Left colon (tissue), 2 donors: ENCODE measurements at places on chromosomes 16 and 17. TPM values are rescaled to one million over a fixed set of nuclear protein-coding genes. Genes with fewer than 3 reads are reported as not detected.

Gene HEATR9
- total RNA-seq = not detected

Gene RBL2
- 63.2 TPM for total RNA-seq

GRCh38 chr17:75182319-75182568, 515 bp downstream of the SUMO2 start:
- DNase-seq = peak; percentile 36

- DNase-seq = no peak
These were observed 70.9 kb upstream of the METRNL start for GRCh38 chr17:83008526-83008925.

GRCh38 chr17:33142705-33143299, 150.3 kb downstream of the ASIC2 start:
- DNase-seq = peak; percentile 48

DNA sequence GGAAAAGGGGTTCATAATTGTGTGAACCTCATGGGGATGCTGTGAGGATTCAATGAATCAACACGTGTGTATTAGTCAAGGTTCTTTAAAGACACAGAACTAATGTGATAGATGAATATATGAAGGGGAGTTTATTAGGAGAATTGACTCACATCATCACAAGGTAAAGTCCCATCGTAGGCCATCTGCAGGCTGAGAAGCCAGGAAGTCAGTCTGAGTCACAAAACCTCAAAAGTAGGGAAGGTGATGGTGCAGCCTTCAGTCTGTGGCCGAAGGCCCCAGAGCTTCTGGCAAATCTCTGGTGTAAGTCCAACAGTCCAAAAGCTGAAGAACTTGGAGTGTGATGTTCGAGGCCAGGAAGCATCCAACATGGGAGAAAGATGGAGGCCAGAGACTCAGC, 413.4 kb downstream of the CDH13 start:
- DNase-seq = no peak

DNA sequence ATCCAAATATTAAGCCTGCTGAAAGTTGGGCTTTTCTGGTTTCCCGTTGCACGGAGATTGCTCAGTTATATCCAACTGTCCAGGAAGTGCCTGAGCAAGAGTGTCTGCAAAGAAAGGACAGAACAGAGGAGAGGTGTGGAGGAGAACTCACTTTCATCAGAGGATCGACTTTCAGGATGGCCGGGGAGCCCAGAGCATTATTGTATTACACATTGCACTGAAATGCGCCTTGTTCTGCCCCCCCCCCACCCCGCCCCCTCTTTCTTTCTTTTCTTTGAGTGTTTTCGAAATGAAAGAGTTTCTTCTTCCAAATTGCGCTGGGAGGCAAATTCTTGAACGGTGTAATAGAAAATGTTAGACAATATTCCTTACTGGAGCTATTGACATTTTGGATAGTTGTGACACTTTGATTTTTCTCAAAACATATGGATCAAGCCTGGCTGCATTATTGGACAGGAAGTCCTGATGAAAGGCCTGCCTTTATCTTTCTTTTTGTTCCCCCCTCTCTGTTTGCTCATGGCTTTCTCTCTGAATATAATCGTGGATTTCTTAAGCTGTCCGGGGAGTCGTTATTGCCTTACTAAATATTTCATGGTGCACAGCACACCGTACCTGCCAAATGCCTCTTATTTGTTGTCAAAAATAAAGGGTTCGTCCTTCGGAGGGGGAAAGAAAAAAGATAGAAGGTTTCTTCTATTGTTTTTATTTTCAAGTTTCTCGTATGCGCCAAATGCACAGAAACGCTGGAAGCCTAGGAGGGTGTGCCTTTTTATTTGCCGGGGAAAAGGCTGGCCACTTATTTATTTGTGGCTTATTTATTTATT, 110.8 kb downstream of the IRX3 start:
- no peak for DNase-seq

DNA sequence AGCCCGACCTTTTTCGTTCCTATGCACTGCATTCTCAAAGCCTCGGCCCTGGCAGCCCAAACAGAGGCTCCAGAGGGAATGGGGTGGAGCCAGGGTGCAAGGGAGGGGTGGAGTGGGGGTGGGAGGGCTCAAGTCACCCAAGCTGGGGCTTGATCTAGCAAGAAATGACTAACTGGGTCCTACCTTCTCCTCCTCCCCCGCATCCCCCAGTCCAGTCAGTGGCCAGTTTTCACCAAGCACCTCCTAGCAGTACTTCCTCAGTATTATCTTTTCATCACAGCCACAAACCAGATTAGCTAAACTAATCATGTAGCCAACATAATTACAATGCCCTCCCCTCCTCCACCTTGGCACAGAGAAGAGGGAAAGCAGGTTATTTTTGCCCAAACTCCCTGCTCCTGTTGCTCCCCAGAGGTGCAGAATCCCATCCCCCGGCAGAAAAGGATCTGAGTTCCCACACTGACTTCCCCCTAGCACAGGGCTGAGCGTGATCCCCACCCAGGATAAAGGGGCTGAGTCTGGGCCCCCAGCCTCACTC, 2.2 kb downstream of the JUP start:
- peak; percentile 45 for DNase-seq

DNA sequence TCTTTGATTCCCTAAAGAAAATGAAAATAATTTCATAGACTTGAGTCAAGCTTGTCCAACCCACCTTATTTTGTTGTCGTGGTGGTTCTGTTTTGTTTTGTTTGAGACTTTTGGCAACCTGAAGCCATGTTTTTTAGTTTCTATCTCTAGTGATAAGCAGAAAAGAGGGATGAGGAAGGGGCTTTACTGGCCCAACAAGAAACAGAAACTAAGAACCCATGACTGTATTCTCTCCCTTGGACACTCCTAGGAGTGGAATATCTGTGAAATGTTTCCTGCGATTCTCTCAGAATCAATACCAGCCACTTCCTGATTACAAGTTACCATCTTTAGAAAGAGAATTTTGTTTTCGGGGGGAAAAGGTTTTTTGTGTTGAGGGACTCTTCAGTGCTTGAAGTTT, 207.5 kb downstream of the PRKCA start:
- DNase-seq = no peak

- DNase-seq = no peak
These were observed 13.0 kb downstream of the VEZF1 start for GRCh38 chr17:57975044-57975443.
